ENCODE measurements at places on chromosomes 11 and 22.

DNA sequence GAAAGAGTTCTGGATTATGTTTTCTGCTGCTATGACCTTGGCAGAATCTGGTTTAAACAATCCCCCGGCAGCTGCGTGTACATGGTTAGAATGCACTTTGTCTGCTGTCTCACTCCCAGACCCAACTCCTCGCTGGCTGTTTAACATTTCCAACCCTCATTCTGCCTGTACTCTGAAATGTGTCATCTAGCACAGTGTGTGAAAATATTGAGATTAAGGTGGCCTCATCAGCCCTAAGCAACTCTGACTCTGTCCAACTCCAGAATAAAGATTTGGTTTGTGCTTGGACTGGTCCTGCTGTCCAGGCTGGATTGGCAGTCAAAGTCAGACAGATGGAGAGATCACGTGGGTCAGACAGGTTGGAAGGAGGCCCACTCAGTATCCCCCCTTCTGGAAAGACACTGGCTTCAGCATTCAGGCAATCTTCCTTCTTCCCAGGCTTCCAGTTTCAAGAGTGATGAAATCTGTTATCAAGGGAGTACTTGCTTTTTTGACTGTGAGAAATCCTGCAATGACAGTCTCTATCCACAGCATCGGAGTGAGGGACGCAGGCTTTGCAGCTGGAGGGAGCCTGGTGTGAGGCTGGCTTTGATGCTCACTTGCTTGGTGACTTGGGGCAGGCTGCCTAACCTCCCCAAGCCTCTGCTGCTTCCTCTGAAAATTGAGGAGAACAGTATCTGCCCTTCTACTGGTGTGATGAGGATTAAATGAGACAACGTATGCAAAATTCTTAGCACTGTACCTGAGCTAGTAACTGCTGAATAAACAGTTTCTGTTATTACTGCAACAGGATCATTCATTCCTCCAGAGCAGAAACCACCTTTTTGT, 29.8 kb downstream of the ABTB2 start:
- DNase-seq, result no peak

DNA sequence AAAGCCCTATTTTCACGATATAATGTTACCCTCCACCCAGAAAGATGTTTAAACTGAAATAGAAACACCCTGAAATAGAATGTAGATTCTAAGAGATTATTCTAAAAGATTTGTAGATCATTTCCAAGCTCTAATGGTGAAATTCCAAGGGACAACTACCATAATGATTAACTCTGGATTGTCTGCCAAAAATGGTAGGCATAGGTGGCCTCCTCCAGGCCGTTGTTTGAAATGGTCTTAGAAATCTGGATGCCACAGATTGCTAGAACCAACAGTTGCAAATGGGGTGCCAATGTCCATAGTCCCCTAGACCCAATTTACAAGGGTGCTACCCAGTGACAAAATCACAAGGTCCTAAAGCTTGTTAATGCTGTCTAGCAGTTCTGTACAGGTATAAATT, 6.7 kb upstream of the SLC6A5 start:
- no peak for DNase-seq

GRCh38 chr11:44310463-44311272, 729 bp upstream of the ALX4 start:
- DNase-seq, result no peak

GRCh38 chr11:72228229-72228843, 3.8 kb downstream of the INPPL1 start:
- no peak for DNase-seq

DNA sequence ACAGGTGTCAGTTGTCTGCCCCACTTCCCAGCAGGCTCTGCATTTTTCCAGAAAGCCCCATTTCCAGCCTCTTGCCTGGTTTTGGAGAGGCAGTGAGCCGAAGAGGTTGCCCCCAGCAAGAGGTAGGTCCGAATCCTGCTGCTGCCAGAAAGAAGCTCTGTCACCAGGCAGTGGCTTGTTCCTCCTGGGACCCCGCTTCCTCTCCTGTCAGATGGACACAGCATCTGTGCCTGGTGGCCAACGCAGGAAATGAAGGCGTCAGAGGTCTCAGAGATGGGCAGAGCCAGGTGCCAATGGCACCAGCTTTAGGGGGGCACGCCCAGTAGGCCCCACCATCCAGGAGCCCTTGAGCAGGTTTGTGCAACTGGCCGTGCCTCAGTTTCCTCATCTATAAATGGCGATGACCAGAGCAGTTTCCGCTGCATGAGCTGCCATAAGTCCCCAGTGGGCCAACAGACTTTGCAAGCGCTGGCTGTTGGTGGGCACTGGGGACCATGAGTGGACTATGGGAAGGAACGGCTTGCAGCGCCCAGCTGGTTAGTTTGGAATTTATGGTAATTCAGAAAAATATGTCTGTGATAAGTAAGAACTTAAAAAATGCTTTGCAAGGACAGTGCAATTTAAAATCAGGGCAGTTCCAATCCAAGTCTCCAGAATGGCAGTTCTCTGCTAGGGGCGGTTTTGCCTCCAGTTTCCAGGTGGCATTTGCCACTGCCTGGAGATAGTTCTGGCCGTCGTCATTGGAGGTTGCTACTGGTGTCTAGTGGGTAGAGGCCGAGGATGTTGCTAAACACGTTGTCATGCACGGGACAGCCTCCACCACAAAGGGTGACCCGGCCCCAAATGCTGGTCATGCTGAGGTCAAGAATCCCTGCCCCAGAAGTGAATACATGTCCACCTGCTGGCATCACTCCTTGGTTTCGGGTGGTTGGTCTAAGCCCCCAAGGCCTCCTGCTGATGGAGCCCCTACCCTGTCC, 2.3 kb upstream of the OSBPL5 start:
- no peak for DNase-seq

GRCh38 chr11:70552167-70553150, 154.1 kb downstream of the CTTN start:
- no peak for DNase-seq

DNA sequence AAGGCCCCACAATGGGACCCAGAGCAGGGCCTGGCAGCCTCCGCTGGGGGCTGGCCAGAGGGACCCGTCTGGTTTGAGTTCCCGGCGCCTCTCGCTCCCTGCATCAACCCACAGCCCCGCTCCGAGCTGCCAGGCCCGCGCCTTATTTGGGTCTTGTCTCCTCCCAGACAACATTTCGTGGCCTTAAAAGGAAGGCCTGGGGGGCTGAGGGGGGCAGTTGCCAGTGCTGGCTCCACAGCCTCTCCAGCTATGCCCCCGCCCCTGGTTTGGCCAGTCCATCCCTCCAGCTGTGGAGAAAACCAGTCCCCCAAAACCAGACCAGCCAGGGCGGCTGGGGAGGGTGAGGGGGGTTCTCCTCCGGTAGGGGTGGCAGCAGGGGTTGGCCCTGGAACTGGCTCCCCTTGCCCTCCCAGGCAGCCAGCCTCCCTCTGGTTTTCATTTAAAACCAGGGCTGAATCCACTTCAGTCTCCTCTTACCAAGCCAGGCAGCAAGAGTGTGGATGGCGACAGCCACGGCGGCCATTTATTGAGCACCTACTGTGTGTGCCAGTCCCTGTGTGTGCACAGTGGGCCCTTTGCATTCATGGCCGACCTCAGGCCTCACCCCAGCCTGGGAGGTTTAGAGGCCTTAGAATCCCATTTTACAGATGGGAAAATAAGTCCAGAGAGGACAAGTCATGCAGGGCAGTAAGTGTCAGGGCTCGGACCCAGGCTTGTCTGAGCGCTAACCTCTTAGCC, 18.6 kb downstream of the EMID1 start:
- no peak for DNase-seq

GRCh38 chr11:73233692-73234470, 15.8 kb downstream of the P2RY2 start:
- no peak for DNase-seq

DNA sequence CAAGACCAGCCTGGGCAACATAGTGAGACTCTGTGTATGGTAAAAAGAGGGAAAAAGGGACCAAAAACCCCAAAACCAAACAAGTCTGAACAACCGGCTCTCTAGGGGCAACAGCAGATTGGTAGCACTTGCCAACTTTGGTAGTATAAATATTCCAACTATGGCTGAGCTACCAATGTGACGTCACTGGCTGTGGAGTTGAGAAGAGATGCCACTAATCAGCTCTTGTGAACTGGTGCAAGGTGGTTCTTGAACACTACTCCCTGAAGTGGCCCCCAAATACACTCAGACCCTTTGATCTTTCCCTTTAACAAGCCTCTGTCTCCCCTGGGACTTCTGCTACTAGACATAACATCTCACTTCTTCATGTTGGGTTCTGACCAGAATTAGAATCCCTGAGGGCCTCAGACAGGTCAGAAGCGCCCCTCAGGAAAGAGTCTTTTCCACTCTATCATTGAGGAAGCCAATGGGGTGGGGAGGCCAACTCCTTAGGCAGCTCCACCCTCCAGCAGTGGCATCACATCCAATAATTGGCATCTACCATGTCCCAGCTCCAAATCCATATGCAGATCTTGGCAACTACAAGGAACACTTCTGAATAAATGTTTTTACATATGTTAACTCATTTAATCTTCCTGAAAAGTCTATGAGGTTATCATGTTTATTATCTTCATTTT, 49.2 kb downstream of the RPL27A start:
- no peak for DNase-seq

GRCh38 chr11:115462004-115462541, 42.1 kb downstream of the CADM1 start:
- DNase-seq, result no peak

DNA sequence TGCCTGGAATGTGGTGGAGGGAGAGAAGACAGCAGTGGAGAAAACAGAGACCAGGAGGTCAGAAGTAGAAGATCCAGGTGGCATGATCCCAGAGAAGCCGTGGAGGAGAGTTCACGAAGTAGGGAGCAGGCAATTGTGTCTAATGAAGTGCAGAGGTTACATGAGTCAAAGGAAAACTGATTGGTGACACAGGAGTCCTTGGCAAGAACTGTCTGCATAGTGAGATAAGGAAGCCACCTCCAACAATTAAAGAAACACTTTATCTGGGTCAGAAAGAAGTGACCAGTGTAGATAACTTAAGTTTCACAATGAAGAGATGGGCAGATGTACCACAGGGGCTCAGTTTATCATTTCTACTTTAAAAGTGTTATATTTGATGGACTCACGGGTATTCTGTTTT, 57.0 kb upstream of the PTH start:
- no peak for DNase-seq

DNA sequence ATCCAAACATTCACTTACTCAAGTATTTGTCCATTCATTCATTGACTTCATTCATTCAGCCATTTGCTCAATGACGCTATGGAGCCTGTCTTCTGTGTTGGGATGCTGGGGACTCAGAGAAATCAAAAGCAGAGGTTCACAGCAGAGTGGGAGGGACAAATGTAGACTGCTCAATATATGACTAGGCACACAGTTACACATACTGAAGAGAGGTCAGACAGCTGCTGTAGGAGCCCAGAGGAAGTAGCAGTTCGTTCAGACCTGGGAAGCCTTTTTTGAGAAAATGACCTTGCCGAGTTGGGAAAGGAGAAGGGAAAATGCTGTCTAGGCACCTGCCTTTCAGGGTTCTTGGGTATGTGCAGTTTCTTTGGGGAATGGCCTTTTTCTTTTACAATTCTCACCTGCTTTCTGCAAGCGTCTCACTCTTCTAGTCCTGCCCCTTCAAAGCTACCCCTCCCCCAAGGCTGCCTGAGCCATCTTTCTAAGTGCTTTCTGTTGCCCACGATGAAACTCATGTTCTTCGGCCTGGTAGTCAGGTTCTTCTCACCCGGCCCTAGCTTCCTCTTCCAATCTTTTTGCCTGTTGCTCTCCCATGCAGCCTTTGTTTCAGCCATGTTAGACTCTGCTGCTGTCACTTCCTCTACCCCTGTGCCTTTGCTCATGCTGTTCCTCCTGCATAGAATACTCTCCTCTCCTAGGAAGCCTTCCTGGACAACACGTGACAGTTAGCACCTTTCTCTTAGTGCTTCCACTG, 4.2 kb upstream of the UVRAG start:
- DNase-seq, result no peak

- no peak for DNase-seq
Observed at GRCh38 chr11:70757241-70757640, 358.9 kb downstream of the CTTN start.

DNA sequence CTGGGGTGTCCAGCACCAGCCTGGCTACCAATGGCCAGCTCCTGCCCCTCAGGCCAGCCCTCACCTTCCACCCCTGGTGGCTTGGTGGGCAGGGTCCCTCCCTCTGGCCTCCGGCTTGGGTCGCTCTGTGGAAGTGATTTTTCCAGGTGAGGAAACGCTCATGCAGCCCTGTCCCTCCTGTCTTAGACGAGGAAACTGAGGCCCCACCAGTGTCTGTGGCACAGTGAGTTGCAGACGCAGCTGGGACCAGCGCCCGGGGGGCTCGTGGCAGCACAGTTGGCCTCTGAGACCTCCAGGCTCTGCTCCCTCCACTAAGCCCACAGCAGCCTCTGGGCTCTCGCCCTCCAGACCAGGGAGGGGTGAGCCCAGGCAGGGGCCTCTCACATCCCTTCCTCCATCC, 6.2 kb downstream of the B3GAT1 start:
- no peak for DNase-seq

DNA sequence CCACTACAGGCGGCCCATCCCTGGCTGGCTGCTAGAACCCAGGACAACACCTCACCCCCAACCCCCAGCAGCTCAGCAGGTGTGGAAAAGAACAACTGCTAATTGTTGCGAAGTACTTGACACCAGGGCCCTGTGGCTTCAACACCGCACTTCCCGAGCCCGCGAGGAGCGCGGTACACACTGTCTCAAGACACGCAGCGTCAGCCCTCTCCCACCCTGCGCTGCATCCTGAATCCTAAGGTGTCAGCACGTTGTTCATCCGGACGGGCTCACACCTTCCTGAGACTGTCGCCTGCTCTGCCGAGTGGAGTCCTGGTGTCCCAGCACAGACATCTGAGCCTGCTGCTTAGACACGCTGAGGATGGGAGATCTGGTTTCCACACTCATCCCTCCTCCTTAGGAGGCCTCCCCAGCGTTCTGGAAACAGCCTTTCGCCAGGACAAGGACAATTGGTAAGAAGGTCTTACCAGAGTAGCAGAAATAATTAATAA, 1336.2 kb downstream of the BRD1 start:
- DNase-seq, result no peak

DNA sequence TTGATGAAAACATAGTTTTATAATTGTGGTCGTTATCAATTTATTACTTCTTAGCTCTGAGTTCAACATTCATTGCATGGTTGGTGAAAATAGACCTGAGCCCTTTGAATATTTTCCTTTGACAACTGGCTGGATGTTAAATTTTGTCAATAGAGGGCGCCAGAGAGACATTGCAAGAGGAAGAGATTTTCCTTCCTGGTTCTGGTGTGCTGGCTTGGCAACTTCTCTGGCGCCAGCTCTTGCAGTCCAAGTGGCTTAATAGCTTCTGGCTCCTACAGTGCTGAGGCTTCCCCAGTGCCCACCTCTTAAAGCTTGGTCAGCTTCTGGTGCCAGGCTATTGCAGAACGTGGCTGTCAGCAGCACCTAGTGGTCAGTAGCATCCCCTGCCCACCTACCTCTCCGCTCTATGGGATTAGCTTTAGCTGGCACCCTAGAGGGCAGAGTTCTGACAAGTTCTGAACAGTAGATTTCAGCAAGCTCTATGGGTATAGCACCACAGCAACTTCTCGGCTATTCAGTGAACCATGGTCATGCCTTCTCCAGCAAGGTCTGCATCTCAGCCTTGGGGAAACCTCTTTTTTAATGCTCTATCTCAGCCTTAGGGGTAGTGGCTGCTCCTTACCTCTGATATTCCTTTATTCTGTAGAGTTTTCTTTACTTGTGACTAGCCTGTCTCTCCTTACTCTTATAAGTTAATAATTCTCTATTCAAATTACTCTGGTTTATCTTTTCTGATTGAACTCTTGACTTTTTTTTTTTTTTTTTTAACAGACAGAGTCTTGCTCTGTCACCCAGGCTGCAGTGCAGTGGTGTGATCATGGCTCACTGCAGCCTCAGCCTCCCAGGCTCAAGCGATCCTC, 59.4 kb downstream of the ACER3 start:
- peak; percentile 68 for DNase-seq

GRCh38 chr11:15650105-15650938, 535.6 kb downstream of the INSC start:
- DNase-seq, result peak; percentile 64

- no peak for DNase-seq
Observed at GRCh38 chr11:121105481-121106195, 4.6 kb downstream of the TECTA start.
